CD14-positive monocyte (primary cell): ENCODE measurements at places on chromosomes 1 and 21. TPM values are rescaled to one million over a fixed set of nuclear protein-coding genes. Genes with fewer than 3 reads are reported as not detected.
A peak's percentile ranks its signal among the peaks of the same experiment; 100 is the strongest.

DNA sequence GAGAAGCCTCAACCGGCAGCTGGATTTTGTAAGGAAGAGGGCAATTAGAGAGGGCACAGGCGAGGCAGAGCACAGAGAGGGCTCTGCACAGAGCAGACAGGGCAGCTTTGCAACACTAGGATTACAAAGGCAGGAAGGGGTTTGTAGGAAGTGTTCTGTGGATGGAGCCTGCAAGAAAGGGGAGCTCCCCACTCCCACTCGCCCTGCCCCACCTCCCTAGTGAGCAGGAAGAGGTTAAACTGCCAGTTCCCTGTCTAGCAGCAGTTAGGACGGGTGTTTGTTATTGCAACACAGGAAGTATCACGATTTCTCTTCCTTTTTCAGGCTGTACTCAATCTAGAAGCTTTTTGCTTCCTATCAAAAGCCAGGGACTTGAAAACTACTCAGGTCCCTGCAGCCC lies 63.3 kb upstream of the LRRC8D start:
- peak; percentile 94 for DNase-seq

GRCh38 chr1:2433936-2434655 lies 21.7 kb upstream of the PEX10 start:
- no peak for DNase-seq

DNA sequence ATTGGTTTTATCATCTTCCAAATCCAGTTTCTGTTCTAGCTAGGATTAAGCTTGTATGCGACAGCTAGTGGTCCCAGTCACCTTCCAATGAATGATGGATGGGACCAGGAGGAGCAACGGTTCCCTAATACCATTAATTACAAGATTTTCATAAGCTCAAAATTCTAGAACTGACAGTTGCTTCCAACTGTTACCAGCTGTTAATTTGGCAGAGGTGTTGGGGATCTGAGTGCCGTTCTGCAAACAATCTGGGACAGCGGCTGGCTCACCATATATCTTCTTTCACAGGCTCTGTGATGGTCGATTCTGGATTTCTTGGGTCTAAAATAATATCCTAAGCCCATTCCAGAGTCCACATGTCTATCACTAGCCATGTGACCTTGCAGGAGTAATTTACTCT lies 34.5 kb upstream of the RALGPS2 start:
- DNase-seq, result no peak

- no peak for DNase-seq
Observed at GRCh38 chr1:226308166-226308722, 720 bp downstream of the LIN9 start.

DNA sequence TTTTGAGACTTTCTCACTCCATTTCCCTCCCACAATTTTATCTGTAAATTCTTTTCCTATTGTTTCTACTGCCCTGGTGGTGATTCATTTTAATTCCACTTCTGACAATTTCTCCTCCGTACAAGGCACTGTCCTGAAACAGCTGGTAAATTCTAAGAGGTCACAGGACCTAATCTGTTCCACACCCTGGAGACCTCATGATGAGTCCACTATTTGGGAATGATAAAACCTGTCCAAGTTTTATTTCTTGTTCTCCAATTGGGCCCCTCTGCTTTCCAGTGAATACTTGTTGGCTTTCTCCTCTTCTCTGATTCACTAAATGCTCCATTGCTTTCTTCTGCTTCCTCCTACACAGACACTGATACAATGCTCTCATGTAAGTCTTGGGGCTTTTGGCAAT lies 343.1 kb upstream of the DUSP10 start:
- no peak for DNase-seq

DNA sequence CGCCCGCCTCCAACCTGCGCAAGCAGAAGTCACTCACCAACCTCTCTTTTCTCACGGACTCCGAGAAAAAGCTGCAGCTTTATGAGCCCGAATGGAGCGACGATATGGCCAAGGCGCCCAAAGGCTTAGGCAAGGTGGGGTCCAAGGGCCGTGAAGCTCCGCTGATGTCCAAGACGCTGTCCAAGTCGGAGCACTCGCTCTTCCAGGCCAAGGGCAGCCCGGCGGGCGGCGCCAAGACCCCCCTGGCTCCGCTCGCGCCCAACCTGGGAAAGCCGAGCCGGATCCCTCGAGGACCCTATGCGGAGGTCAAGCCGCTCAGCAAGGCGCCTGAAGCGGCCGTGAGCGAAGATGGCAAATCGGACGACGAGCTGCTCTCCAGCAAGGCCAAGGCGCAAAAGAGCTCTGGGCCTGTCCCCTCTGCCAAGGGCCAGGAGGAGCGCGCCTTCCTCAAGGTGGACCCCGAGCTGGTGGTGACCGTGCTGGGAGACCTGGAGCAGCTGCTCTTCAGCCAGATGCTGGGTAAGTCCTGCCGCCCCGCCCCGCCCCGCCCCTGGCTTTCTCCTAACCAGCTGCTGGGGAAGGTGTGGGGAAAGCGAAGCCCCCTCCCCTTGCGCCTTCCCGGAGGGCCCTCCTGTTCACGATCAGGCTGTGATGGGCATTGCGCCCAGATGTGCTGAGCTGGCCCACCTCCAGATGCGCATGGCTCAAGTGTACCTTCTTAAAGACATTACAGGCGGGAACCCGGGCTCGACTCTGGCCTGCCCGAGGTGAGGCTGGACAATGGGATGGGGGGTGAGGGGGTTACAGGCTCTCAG lies 110.2 kb downstream of the NAV1 start:
- no peak for DNase-seq

- peak; percentile 55 for DNase-seq
Observed at GRCh38 chr1:32962248-32962896, 2.2 kb downstream of the RNF19B start.

DNA sequence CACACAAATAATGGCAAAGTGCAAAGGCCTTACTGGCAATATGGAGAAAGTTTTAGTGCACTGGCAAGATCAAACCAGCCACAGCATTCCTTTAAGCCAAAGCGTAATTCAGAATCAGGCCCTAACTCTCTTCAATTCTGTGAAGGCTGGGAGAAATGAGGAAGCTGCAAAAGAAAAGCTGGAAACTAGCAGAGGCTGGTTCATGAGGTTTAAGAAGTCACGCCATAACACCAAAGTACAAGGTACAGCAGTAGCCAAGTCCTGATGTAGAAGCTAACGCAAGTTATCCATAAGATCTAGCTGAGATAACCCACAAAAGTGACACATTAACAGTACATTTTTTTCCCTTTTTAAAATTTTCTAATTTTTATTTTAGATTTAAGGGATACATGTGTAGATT lies 57.1 kb downstream of the SLC27A3 start:
- no peak for DNase-seq

DNA sequence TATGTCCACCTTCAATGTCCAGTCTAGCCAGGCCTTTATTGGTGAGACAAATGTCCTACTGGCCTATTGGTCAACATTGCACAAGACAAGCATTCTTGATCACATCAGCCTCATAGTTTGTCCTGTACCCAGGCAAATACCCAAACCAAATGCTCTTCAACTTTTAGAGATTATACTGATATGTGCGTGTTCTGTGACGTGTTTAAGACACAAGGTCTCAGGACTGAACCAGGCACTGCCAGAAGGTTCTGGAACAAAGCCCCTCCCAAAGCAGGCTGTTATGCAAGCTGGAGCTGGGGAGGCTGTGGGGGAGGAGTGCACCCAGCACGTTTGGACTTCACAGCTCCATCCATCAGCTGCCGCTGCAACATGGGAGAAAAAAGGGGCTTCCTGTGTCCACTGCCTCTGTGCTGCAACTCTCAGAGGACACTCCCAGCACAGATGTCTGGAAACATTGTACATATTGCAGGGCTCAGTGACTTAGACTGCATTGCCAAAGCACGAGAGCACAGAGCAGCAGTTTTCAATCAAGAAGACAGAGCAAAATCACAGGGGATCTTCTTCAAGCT lies 45.9 kb downstream of the NID1 start:
- DNase-seq, result no peak

DNA sequence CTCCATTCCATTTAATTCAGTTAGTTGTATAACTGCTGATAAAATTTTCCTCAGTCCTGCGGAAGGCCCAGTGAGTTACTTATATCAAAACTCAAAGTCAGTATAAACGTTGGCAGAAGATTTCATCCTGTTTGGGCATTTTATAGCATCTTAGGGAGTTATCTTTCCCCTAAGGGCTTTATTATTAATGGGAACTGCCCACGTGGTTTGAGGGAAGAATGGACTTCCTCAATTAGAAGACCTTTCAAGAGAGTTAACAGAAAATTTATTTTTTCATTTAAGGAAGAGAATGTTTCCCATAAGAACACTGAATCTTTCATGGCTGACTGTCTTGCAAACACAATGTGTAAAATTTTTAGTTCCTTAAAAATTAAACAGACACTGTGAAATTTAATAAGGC lies 400.1 kb downstream of the NEGR1 start:
- peak; percentile 18 for DNase-seq

GRCh38 chr1:183180218-183180617 lies 5.8 kb upstream of the LAMC2 start:
- DNase-seq, result no peak

DNA sequence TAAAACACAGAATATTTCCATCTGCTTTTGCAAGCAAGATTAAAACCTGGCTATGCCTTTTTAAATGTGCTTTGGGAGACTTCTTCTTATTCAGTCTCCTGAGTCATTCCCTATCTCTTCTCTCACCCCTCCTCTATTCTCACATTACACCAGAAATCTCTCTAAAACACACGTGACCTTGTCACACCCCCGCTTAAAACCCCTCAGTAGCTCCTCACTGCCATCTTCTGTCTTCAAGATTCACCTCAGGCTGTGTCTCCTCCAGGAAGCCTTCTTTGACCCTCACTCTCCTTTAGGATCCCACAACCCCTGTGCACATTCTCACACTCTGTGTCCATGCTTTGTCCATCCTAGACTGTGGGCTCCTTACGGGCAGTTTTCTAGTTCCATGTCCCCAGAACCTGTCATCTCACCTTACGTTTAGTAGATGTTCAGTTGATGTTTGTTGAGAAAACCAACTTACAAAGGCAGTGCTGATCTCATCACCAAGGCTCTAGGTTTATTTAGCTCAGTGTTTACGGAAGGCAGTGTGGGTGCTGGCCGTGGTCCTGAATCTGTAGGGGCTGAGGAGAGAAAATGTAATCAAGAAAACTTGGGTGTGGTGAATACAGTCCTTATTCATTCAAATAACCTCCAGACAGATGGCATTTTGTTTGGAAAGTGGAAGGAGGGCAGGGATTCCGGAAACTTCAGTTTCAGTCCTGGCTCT lies 143.5 kb downstream of the DMRTA2 start:
- DNase-seq, result no peak

Gene AADACL3
- polyA plus RNA-seq, result not detected

Gene MYCL
- polyA plus RNA-seq, result 74.7 TPM

Gene RNU1-4
- polyA plus RNA-seq, result not detected

Gene MCL1
- 301 TPM for polyA plus RNA-seq
